ENCODE measurements at places on chromosomes 11 and 22. TPM values are rescaled to one million over a fixed set of nuclear protein-coding genes. Genes with fewer than 3 reads are reported as not detected.

The WEE1 gene
- 36.8 TPM for total RNA-seq

DNA sequence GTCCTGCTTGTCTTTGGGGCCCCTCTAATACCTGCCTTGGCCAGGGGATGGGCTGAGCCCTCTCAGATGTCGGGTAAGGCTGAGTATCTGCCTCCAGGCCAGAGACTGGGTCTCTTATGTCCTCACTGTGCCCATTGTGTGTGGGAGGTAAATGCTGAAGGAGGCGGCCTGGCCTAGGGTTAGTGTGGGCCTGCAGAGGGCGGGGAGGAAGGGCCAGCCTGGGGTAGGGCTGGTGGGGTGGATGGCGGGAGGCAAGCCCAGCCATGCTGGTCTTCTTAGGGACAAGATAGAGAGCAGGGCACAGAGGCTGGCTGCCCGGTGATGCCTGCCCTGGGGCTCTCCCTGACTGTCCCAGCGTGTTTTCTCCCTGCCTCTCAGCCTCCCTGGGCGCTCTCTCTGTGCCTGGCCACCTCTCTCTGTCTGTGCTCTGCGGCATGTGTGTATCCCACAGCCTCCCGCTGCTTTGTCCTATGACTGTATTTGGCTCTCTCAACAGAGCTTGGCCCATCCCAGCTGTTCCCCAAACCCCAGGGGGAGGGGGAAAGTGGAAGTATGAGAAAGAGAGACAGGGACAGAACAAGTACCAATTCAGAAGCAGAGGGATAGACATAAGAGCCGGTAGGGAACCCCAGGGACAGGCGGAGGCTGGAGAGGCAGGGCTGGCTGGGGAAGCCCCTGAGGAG is 57.0 kb downstream of the PDE2A start:
- DNase-seq, result no peak

- no peak for DNase-seq
Observed at GRCh38 chr22:20607157-20607907, 99.9 kb downstream of the MED15 start.

The BACE1 gene
- total RNA-seq, result 1.0 TPM

The PNPLA5 gene
- not detected for total RNA-seq

DNA sequence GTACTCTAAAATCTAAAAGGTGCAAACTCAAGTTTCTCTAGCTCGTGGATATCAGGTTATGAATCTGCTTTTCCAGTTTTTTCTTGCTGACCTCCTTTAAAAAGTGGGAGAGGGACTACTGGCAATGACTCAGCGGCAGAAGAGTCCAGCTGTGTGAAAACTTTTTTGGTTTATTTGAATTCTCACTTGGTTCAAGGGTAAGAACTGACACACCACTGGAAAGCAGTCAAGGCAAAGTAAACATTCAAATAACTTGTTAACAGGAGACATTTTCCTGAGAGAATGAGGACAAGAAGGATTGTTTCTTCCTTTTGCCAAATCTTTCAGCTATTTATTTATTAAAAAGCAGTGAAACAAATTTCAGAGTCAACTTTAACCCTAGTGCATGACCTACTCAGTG is 36.1 kb downstream of the CDON start:
- no peak for DNase-seq

- no peak for DNase-seq
Observed at GRCh38 chr11:66467756-66468155, 1.1 kb downstream of the PELI3 start.

DNA sequence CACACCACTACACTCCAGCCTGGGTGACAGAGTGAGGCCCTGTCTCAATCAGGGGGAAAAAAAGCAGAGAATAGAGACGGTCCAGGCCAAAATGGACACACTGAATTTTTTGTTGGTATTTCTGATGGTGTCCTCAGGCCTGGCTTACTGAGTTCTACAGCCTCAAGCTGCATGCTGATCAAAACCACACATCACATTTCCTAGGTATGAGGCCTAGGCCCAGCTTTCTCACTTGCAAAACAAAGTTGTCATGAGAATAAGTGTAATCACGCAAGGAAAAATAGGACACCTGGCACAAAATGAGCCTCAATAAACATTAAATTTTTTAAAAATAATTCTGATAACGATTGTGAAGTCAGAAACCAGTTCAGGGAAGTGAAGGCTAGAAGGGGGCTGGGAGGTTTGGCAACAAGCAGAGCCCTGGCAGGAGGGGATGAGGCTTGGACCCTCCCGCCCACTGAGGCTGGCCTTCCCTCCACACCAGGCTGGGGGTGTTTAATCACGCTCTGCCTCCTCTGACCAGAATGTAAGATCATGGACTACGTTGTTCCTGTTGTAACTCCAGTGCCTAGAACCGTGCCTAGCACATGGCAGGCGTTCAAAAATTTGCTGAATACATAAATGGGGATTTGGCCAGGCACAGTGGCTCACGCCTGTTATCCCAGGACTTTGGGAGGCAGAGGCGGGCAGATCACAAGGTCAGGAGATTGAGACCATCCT is 18.1 kb downstream of the PACSIN2 start:
- DNase-seq, result no peak

- DNase-seq, result no peak
Observed at GRCh38 chr11:13763341-13763740, 94.9 kb downstream of the FAR1 start.

DNA sequence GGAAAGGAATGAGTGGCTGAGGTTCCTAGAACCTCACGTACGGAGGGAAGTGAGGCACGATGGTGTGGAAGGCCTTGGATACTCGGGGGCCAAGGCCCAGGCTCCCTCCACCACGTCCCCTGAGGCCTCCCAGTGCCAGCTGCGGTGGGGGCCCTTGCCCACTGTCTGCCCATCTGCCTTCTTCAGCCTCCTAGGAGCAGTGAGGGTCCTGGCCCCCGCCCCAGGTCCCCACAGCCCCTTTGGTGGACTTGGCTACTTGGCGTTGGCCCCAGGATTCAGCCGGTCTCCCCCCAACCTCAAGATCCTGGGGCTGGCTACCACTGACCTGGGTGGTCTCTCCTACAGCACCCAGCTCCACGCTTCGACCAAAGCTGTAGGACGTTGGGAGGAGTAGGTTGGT is 373.6 kb downstream of the TBC1D22A start:
- DNase-seq, result no peak
